PC-9 (cell line): ENCODE measurements at places on chromosomes 16 and 17. TPM values are rescaled to one million over a fixed set of nuclear protein-coding genes. Genes with fewer than 3 reads are reported as not detected.

GRCh38 chr16:1920727-1921171, 2.5 kb upstream of the HS3ST6 start:
- H3K4me1 ChIP-seq = peaks cover 16% of the 10 kb centered on the region
- no peak for DNase-seq
- no peak overlapping the region for H3K27ac ChIP-seq
- no peak overlapping the region for H3K4me3 ChIP-seq

The DNAI2 gene
- total RNA-seq = not detected in 2 replicates

GRCh38 chr16:66418165-66418962, 8.7 kb upstream of the BEAN1 start:
- 0 out of 2 replicates have a peak overlapping the region, but pooled peaks have one; percentile 71 for H3K27ac ChIP-seq
- DNase-seq = no peak
- no peaks in the 10 kb centered on the region for H3K27me3 ChIP-seq
- H3K4me3 ChIP-seq = no peak overlapping the region
- peaks cover 19% of the 10 kb centered on the region for H3K4me1 ChIP-seq
- no peaks in the 10 kb centered on the region for H3K36me3 ChIP-seq

DNA sequence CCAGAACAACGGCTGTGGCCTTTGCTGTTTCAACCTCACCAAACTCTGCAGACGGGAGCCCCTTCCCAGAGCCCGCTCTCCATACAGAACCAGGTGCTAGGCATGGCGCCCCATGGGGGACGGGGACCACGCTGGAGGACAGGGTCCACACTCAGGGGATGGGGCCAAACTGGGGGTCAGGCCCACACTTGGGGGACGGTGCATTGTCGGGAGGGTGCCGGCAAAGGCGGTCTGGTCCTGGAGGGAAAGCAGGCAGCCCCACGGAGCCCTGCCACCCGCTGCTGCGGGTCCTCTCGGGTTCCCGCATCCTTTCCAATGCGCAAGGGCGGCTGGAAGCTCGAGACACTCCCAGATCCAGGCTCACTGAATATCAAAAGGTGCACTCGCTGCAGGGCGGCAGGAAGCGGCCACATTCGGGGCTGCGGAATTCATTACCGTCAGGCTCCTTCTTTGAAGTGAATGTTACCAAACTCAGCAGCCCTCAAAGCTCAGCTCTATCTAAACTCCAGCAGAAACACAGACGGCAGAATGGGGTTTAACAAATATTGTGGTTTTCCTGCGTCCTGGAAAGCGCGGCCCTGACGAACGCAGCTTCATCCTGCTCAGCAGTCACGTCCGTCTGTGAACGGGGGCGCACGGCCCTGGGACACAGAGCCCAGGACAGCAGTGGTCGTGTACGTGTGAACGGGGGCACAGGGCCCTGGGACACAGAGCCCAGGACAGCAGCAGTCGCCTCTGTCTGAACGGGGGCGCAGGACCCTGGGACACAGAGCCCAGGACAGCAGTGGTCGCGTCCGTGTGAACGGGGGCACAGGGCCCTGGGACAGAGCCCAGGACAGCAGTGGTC, 41.3 kb downstream of the LMF1 start:
- DNase-seq = no peak
- no peaks in the 10 kb centered on the region for H3K27me3 ChIP-seq
- no peaks in the 10 kb centered on the region for H3K4me1 ChIP-seq
- no peak overlapping the region for H3K27ac ChIP-seq
- H3K4me3 ChIP-seq = no peak overlapping the region

DNA sequence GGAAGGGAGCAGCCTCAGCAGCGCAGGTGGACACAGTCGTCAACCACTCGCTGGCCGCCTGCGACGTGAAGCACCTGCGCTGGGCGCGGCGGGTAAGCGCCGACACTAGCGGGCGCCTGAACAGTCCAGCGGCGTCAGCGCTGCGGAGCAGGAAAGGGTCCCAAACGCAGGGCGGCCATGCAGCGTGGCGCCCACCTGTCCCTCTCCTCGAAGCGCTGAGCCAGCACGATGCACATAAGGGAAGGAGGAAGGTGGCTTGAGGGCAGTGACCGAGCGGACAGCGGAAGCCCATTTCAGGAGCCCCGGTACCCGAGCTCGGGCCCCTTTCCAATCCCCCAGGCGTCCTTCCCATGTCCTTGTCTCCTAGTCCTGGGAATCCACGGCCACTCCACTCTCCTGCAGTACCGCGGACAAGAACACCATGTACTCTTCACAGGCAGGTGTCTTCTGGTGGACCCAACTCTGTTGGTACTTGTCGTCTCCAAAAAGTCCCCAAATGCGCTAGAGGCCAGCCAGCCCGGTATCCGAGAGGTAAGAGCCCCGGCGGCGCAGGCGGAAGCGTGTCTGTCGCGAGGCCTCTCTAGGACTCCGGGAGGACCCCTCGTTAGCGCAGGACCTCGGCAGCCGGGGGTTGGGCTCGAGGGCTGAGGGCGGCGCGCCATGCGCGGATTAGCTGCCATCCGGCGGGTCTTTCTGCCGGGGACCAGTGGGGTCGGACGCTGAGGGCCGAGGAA, 14.4 kb downstream of the ZNF232 start:
- no peaks in the 10 kb centered on the region for H3K4me1 ChIP-seq
- DNase-seq = no peak
- no peak overlapping the region for H3K4me3 ChIP-seq
- H3K27me3 ChIP-seq = peaks cover 12% of the 10 kb centered on the region; the same call in 1 of the 2 replicates

- no peaks in the 10 kb centered on the region for H3K36me3 ChIP-seq
- H3K27ac ChIP-seq = no peak overlapping the region
- 0 out of 2 replicates have a peak, but pooled peaks cover 8% of the 10 kb centered on the region for H3K4me1 ChIP-seq
- no peak overlapping the region for H3K4me3 ChIP-seq
Measured at GRCh38 chr16:47781673-47782072, 320.5 kb downstream of the PHKB start.

DNA sequence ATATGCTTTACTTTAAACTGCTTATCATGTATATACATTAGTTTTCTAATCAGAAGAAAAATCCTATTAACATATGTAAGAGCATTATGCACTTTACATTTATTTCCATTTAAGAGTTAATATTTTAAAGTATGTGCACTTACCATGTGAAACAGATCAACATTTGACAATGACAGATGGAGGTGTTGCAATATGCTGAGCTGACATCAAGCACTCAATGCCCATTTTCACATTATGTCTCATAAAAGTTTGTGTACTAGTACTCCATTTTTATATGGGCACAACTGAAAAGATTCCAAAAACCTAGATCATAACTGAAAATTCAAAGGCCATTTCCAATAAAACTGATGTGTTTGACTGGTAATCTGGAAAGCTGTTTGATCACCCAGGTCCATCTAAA, 420.9 kb upstream of the SOX9 start:
- H3K4me1 ChIP-seq = no peaks in the 10 kb centered on the region
- no peak overlapping the region for H3K27ac ChIP-seq
- no peak overlapping the region for H3K4me3 ChIP-seq
- no peaks in the 10 kb centered on the region for H3K36me3 ChIP-seq
- DNase-seq = no peak

- peaks cover 13% of the 10 kb centered on the region for H3K4me1 ChIP-seq
- no peak overlapping the region for H3K4me3 ChIP-seq
- H3K27me3 ChIP-seq = no peaks in the 10 kb centered on the region
- H3K27ac ChIP-seq = no peak overlapping the region
Measured at GRCh38 chr17:41369023-41369422, 590 bp downstream of the KRT33B start.

DNA sequence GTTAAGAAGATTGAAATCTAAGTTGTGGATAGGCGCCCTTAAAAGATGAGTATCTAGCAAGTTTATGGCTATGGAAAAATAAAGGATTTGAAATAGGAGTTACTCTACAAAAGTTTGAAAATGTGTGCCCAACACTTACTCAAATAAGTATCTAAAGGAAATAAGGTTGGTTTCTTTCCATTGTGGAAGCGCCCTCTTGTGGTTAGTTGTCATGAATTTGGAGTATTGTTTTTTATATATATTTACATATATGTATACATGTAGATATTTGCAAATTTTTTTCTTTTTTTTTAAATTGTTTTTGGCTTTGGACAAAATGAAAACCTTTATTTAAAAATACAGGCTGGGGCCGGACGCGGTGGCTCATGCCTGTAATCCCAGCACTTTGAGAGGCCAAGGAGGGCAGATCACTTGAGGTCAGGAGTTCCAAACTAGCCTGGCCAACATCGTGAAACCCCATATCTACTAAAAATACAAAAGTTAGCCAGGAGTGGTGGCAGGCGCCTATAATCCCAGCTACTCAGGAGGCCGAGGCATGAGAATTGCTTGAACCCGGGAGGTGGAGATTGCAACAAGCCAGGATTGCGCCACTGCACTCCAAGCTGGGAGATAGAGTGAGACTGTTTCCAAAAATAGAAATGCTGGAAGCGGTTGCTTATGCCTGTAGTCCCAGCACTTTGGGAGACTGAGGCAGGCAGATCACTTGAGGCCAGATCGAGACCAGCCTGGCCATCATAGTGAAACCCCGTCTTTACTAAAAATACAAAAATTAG, 24.0 kb upstream of the VPS4A start:
- no peaks in the 10 kb centered on the region for H3K27me3 ChIP-seq
- H3K4me3 ChIP-seq = no peak overlapping the region
- H3K36me3 ChIP-seq = no peaks in the 10 kb centered on the region
- peak; percentile 6 for DNase-seq
- H3K4me1 ChIP-seq = no peaks in the 10 kb centered on the region

DNA sequence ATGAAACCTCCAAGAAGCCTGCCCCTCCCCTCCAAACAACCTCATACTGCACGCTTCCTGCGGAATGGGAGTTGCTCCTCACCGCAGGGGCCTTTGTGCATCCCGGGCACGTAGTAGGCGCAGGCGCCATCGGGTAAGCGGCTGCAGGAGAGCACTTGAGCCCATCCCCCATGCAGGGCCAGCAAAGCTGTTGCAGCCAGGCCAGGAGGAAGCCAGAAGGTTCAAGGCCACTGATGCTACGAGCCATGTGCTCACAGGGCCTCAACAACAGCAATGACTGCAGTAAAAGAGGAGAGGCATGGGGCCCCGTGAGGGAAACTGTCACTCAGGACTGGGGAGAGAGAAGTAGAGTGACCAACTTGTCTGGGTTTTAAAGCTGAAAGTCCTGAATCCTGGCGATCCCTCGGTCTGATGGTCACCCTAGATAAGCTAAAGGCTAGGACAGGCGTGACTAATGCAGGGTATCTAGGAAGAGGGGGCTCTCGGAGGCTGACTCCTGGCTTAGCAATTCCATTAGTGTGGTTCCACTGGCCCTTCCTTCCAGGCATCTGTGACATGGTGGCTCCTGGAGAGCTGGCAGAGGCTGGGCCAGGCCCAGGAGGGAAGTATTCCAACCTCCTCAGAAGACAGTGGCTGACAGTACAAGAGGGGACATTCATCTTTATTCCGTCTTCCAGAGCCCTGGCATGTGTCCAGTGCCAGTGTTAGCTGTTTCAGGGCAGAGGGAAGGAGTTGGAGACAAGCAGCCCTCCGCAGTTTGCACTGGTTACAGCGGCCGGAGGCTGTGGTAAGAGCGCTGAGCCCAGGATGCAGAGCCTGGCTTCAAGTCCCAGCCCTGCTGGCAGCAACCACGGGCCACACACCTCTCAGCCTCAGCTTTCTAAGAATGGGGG, 20.8 kb downstream of the GOSR2 start:
- no peak overlapping the region for H3K27ac ChIP-seq
- peaks cover 28% of the 10 kb centered on the region for H3K4me1 ChIP-seq
- DNase-seq = peak; percentile 43
- no peaks in the 10 kb centered on the region for H3K27me3 ChIP-seq
- no peak overlapping the region for H3K4me3 ChIP-seq

DNA sequence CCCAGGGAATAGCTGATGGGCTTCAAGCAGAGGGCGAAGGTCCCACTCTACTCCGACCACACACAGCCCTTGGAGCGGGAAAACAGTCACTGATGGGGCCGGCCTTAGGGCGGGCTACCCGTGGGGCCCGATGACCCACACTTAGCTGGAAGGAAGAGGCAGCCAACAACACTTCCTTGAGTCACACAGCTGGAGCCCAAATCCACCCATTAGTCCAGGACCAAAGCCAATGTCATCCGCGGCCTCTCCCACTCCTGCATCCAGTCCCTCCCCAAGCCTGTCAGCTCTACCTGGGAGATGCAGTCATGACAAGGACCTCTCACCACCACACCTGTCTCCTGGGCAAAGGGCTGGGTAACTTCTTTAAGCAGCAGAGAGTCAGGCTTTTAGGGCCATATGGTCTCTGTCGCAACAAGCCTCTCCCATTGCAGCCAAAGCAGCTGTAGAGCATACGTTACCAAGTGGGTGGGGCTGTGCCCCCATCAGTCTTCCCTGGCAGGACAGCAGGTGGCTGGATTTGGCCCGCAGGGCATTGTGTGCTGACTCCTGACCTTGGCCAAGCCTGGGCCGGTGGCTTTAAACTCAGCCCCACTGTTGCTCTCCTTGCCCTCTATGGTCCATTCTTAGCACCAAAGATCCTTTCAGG, 110.7 kb downstream of the SOCS1 start:
- no peaks in the 10 kb centered on the region for H3K36me3 ChIP-seq
- H3K4me1 ChIP-seq = no peaks in the 10 kb centered on the region
- H3K27ac ChIP-seq = no peak overlapping the region

- H3K4me3 ChIP-seq = no peak overlapping the region
- no peaks in the 10 kb centered on the region for H3K4me1 ChIP-seq
- H3K27me3 ChIP-seq = peaks cover 21% of the 10 kb centered on the region; the same call in 1 of the 2 replicates
Measured at GRCh38 chr16:8474587-8474986, 115.7 kb downstream of the TMEM114 start.

GRCh38 chr17:73410586-73411312, 98.9 kb upstream of the CDC42EP4 start:
- H3K4me1 ChIP-seq = no peaks in the 10 kb centered on the region
- H3K27me3 ChIP-seq = peaks cover 33% of the 10 kb centered on the region
- DNase-seq = no peak
- H3K27ac ChIP-seq = no peak overlapping the region
- H3K36me3 ChIP-seq = no peaks in the 10 kb centered on the region

- no peaks in the 10 kb centered on the region for H3K36me3 ChIP-seq
- H3K27ac ChIP-seq = no peak overlapping the region
- DNase-seq = no peak
- H3K4me3 ChIP-seq = no peak overlapping the region
- no peaks in the 10 kb centered on the region for H3K27me3 ChIP-seq
Measured at GRCh38 chr17:14805348-14805747, 459.8 kb downstream of the PMP22 start.

DNA sequence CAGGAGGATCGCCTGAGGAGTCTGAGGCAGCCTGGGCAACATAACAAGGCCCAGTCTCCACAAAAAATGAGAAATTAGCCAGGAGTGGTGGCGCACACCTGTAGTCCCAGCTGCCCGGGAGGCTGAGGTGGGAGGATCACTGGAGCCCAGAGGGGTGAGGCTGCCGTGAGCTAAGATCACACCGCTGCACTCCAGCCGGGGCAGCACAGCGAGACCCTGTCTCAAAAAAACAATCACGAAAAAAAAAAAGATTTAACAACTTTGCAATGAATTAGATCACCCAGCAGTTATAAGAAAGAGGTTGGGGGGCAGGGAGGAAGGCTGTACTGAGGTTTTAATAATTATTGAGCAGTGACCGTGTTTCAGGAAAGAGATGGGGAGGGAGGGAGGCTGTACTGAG, 49.4 kb downstream of the RPH3AL start:
- H3K36me3 ChIP-seq = no peaks in the 10 kb centered on the region
- H3K4me3 ChIP-seq = no peak overlapping the region
- no peak for DNase-seq

DNA sequence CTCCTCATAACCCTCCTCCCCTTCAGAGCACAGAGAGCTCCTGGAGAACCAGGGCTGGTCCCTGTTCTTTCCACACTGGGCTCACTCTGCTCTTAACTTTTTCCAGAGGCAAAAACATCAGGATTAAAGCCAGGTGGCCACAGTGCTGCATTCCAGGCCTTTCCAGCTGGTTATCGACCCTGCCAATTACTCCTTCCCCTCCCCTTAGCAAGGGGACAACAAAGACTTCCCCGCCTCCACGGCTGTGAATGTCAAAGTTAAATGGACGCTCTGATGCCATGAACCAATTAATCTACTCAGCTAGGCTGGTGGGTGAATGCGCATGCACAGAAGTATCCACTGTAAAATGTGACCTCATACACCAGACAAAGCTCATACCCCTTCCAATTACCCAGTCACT, 23.1 kb downstream of the ACLY start:
- DNase-seq = no peak
- H3K27ac ChIP-seq = no peak overlapping the region
- H3K27me3 ChIP-seq = no peaks in the 10 kb centered on the region
- peaks cover 23% of the 10 kb centered on the region for H3K36me3 ChIP-seq
- no peak overlapping the region for H3K4me3 ChIP-seq
